Stimulated activated CD4-positive, alpha-beta T cell treated with anti-CD3 and anti-CD28 coated beads, Interleukin-1b, Interleukin-23, amount 100 ng/mL, for 1 hour (primary cell): ENCODE measurements at places on chromosomes 1 and 21.

DNA sequence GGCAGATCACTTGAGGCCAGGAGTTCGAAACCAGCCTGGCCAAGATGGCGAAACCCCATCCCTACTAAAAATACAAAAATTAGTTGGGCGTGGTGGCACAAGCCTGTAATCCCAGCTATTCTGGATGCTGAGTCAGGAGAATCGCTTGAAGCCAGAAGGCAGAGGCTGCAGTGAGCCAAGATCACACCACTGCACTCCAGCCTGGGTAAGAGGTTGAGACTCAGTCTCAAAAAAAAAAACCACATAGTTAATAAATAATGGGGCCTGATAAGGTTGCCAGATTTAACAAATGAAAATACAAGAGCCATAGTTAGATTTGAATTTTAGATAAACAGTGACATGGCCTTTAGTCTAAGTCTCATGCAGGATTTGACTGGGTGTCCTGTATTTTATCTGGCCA is 175.7 kb downstream of the ZZZ3 start:
- no peak for DNase-seq

GRCh38 chr1:167221126-167221737 is 546 bp downstream of the POU2F1 start:
- no peak for DNase-seq

DNA sequence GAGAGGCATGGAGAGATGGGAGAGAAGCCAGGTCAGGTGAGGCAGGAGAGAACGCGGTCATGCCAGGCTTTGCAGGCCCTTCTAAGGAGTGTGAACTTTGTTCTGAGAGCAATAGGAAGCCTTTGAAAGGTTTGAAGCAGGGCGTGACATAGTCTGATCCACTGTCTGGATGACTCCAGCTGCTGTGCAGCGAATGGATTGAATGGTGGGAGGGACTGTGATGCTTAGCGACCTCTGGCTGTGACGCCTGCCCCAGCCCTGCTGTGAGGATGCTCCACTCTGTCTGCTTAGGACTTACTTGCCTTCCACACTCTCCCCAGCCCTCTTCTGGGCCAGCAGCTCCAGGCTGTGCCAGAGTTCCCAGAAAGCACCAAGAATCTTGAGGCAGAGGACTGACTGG is 41.8 kb upstream of the POU3F1 start:
- DNase-seq = no peak

DNA sequence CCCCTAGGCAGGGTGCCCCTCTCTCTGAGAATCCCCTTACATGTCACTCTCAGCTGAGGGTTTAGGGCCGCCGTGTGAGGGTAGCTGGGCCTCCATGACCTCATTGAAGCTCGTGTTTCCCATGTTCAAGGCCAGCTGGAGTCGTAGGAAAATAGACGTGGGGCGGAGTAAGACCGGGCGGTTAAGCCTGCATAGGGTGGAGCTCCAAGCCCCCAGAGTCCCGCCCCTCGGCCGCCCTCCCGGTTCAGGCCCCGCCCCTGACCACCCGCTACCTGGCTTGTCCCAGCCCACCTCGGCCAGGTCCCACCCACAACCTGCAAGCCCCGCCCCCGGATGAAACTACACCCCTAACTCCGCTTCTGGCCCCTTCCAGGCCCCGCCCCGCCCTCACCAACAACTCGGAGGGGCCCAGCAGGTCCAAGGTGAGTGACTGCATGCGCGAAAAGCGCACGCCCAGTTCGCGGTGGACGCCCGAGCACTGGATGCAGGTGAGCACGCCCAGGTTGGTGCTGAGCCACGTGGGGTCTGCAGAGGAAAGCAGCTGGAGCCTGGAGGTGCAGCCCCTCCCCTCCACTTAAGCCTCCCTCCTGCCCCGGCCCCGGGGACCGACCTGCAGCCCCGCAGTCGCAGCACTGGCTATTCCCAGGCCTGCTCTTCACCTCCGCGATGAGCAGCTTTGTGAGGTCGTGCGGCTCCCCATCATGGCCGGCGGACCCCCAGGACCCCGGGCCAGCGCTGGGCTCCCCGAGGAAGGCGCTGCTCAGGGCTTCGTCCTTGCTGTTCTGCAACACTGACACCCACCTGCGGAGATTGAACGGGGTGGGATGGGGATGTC is 12.2 kb upstream of the TCEA3 start:
- no peak for DNase-seq

DNA sequence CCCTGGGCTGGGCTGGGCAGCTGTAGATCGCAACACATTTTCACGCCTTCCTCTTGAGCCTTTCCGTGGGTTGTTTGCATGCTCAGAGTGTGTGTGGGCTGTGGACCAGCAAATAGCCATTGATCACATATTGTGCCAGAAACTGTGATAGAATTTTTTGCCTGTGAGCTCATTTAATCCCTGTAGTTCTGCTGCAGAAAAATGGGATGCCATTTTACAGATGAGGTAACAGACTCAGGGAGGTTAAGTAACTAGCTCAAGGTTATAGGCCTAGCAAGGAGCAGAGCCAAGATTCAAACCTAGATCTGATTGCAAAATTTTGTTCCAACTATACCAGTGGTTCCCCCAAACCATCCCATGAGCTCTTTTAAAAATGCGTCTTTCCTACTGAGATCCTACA is 10.5 kb downstream of the SPATA46 start:
- DNase-seq = no peak

- no peak for DNase-seq
Measured at GRCh38 chr1:22457345-22457744, 5.7 kb downstream of the ZBTB40 start.

GRCh38 chr1:10685808-10686403 is 110.5 kb downstream of the CASZ1 start:
- DNase-seq = no peak

GRCh38 chr21:40335704-40336103 is 468.5 kb downstream of the PCP4 start:
- no peak for DNase-seq

- DNase-seq = no peak
Measured at GRCh38 chr21:41876928-41877652, 2.1 kb downstream of the PRDM15 start.

GRCh38 chr21:26849428-26850115 is 4.4 kb upstream of the ADAMTS1 start:
- no peak for DNase-seq

GRCh38 chr1:54290506-54291184 is 90.7 kb downstream of the MRPL37 start:
- no peak for DNase-seq
